ENCODE measurements at places on chromosomes 7 and 10.

DNA sequence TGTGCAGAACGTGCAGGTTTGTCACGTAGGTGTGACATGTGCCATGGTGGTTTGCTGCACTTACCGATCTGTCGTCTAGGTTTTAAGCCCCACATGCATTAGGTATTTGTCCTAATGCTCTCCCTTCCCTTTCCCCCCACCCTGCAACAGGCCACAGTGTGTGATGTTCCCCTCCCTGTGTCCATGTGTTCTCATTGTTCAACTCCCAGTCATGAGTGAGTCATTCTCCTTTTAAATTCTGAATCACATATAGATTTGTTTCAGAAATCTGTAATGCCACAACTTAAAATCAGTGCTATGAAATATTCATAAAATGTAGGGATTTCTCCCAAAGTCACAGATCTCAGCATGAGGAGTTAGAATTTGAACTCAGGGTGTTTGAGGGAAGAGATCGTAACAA is 552.5 kb upstream of the MBL2 start:
- no peak for DNase-seq

- no peak for DNase-seq
These were observed 211.8 kb downstream of the FRMD4A start for GRCh38 chr10:14118953-14119352.

DNA sequence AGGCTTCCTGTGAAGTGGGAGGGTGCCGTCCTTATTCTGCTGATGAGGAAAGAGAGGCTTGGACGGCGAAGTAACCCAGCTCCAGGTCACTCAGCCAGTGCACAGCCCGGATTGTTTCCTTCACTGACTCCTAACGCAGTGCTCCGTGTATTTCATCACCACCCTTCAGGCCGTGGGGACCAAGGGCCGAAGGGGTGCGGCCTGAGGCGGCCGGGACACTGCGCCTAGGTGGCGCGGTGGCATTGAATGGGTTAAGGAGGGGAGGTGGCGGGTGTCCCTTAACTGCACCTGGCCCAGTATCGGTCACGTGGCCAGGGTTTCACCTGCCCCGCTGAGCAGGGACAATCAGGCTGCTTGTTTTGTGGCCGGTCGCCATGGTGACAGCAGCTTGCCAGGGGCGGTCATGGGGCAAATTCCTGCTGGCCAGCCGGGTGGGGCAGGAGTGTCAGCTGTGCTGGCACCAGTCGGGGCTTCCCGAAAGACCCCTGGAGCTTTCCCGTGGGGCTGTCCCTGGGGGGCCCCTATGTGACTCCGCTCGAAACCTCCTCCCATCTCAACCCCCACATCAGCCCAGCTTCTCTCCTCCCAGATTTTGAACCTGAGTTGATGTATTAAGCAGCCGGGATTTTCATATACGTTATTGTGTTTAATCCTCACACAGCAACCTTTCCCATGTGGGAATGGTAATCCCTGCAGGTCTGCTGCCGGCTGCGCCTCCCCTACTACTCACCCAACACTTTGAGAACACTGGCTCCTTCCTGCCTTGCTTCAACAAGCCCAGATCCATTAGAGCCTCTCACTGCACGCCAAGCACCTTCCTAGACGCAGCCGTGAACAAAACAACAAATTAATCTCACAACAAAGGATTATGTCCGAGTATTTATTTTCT is 4.4 kb upstream of the ABHD11 start:
- no peak for DNase-seq

- no peak for DNase-seq
These were observed 260.1 kb downstream of the CREB5 start for GRCh38 chr7:28672397-28672797.

DNA sequence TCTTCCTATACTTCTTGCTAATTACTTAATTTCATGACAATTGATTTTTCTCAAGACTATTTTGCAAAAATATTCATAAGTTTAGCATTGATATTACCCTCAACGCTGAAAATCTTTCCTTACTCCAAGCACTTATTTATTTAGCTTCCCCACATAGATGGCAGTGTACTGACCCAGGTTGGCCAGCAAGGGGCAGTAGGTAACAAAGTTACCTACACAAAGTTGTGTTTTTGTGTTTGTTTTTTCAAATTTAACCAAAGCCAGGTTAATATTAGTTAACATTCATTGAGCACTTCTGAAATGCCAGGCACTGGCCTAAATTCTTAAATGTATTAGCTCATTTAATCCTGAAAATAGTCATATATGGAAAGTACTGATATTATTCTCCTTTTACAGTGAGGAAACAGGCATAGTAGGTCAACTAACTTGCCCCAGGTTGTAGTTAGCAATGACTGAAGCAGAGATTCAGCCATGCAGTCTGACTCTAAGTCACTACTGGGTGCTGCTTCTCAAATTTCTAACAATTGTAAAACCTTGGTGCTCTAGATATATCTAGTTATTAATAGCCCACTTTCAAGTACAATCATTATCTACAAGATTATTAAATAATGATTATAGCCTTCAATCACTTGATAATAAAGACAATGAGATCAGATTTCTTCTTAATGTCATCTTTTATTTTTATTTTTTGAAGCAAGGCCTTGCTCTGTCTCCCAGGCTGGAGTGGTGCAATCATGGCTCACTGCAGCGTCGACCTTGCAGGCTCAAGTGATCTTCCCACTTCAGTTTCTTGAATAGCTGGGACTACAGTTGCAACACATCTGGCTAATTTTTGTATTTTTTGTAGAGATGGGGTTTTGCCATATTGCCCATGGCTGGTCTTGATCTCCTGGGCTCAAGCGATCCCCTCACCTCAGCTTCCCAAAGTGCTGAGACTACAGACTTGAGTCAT is 5.8 kb upstream of the GGCT start:
- no peak for DNase-seq

GRCh38 chr10:52474265-52474664 is 160.2 kb downstream of the DKK1 start:
- DNase-seq = no peak

DNA sequence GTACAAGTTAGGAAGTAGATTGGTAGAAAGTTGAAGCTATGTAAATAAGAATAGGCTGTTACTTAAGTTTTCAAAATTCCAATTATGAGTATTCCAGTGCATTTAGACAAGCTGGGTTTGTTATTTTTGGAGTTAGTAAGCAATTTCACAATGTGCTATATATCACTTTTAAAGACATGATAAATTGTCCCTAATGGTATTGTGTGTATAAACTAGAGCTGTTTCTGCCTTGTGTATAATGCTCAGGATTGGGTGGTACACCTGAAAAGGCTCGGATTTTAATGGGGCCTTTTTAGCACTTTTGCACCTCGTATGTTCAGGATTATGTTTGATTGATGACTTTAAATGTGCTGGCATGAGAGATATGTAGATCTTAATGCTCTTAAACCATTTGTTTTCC is 175.8 kb downstream of the VTI1A start:
- no peak for DNase-seq

DNA sequence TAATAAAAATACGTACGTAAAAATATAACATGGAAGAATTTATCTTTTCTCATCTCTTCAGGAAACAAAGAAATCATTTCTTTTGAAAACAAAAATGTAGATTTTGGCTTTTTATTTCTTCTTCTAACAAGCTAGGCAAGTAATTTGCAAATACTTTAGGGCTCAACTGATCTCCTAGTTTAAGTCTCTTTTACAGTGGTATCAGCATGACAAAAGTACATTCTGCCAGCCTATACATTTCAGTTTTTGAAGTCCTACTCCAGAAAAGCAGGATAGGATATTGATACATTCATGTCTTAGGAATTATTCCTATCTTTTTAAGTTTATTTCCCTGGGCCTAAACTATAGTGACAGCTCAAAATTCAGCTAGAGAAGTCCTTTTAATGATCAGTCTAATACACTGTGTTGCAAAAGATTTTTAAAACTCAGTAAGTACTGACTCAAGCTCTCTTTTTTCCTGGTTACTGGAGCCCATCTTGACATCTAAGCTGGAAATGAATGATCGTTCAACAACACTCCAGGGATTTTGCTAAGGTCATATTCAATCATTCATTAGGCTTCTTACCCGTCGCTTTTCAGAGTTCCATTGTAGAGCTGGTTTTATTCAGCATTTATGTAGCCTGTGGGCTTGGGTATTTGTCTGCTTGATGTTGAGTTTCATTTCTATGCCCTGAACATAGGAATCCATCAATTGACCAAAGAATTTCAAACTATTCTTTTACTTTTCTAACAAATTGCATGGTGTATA is 12.2 kb upstream of the FAM53B start:
- no peak for DNase-seq

GRCh38 chr7:117896339-117896738 is 23.1 kb upstream of the CTTNBP2 start:
- no peak for DNase-seq

DNA sequence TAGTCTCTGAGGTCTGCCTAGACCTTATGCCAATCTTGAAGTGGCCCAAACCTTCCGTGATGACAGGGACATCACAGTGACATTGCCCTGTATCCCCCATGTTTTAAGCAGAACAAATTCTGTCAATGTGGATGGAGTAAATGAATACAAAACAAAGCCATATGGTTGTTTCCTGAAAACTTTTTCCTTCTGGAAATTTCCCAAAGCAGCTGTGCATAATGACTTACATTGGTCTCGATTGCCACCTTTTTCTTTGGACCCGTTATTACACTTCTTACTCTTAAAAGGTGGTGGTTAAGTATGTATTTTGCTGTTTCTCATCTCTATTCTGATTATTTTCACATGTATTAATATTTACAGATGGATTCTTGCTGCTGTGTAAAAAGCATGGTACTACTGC is 411.2 kb upstream of the KLF6 start:
- no peak for DNase-seq

- DNase-seq = no peak
These were observed 102.3 kb downstream of the TBXAS1 start for GRCh38 chr7:139931190-139931934.

- DNase-seq = no peak
These were observed 122.1 kb downstream of the EGFR start for GRCh38 chr7:55140941-55141278.

- no peak for DNase-seq
These were observed 18.8 kb downstream of the FIGNL1 start for GRCh38 chr7:50431316-50431715.

DNA sequence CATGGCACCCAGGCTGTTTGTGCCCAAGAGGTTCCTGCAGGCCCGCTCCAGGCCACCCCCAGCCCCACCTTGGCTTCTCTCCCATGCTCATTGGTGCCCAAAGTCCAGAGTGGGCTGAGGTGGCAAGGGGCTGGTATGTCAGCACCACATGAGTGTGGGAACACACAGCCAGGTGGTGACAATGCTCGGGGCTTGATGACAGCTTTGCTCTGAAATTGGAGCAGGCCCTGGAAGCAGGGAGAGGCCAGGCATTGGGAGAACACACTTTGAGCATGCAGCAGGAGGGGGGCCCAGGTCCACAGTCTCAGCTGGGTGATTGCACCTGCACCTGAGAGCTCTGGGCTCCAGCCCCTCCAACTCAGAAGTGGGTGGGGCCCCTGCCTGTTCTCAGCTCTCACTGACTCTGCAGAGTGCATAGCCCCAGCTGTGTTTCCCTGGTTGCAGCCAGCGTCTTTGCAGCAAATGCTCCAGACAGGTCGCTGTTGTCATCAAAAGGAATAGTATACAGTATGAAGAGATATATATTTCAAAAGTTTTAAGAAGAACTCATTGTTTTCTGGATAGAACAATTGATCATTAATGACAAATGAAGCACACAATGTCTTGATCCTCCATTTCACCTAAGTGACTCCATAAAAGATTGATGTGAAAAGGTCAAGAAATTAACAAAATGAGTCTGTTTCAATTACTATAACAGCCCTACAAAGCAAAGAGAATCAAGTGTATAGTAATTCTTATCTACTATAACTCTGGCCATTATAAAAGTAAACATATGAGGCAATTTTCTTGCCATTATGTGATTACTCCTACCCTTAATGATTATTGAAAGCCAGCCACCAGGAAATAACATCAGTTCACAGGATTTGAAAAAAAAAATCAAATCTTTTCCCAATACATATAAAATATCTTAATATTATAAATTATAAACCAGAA is 848.1 kb downstream of the PCDH15 start:
- no peak for DNase-seq

DNA sequence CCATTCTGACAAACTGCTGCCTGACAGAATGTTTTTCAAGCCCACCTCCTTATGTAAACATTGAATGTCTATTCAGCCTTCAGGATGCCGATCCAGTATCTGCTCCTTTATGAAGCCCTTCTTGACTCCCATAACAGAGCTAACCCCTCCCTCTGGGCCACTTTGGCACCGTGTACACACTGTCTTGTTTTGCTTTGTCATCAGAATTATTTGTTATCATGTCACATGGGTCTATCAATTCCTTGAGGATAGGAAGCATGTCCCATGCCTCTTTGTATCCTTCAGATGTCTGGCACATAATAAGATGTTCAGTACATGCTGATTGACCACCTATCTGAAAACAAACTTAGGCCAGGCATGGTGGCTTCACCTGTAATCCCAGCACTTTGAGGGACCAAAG is 92.3 kb downstream of the PRLHR start:
- no peak for DNase-seq

DNA sequence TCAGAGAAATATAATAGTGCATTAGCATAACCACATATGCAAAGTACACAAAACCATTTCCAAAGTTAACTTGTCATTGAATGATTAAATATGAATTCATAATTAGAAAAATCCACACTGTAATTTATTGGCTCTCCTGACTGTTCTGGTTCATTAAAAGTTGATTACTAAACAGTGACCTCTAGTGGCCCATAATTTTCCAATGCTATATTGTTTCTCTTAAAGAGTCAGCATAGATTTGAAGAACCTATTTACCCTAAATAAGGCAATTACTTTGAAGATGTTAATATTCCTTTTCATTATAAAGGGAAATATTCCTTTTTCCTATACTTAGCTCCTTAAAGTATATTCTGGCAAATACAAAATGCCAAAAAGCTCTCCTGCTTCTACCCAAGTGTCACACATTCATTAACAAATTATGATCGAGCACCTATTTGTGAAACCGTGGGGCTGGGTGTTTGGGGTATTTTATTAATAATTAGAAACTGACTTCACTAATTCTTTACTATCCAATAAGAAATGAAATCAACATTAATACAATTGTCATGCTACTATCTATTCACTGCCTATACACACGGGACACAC is 86.2 kb downstream of the HIBADH start:
- no peak for DNase-seq

GRCh38 chr10:12430406-12430982 is 81.1 kb downstream of the CAMK1D start:
- DNase-seq = no peak
